ENCODE measurements at places on chromosomes 6 and 20.

- DNase-seq, result no peak
These were observed 76.4 kb downstream of the EYA2 start for GRCh38 chr20:46970937-46971630.

DNA sequence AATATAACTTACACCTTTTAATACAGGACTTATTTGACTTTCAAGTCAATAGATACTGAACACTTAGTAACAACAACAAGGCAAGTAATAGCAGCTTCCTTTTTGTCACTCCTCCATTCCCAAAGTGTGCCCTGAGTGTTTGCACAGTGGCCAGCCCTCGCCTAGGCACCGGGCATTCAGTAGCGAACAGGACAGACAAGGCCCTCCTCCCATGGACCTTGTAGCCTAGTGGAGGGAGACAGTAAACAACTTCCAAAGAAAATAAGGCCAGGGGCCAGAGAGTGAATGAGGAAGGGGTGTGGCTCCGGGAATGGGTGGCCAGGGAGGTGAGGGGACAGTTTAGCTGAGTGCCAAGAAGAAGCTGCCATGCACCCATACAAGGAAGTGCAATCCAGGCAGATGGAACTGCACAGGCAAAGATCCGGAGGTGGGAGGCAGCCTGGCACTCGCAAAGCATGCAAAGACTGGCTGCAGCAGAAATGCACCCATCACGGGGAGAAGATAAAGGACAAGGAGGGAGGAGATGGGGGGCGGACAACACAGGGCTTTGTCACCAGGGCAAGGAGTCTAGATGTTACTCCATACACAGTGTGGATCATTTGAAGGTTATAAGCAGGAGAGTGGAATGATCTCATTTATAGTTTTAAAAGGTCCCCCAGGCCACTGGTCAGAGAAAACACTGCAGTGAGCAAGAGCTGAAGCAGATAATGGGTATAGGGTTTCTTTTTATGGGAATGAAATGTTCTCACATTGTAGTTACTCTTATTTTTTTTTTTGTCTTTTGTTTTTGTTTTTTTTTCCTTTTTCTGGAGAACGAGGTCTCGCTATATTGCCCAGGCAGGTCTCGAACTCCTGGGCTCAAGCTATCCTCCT, 32.2 kb downstream of the ATP9A start:
- no peak for DNase-seq

DNA sequence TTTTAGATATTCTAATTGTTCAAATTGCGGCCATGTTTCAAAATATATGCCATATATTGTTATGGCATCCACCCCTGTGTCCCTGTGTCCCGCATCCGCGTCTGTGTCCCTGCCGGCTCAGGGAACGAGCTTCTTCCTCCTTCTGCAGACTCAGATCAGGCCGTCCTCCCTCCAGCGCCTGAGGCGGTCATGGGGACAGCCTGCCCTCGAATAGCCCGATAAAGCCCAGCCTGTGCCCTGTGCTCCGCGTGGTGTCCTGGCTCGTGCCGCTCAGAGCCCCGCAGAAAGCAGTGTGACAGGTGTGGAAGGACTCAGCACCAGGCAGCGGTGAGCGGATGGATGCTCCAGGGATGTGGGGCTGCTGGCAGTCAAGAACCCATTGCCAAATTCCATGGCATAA, 663.4 kb upstream of the DEFB115 start:
- no peak for DNase-seq

GRCh38 chr20:3315136-3315535, 76.1 kb upstream of the SLC4A11 start:
- no peak for DNase-seq

- DNase-seq, result no peak
These were observed 230.2 kb upstream of the THEMIS start for GRCh38 chr6:128131036-128131435.

DNA sequence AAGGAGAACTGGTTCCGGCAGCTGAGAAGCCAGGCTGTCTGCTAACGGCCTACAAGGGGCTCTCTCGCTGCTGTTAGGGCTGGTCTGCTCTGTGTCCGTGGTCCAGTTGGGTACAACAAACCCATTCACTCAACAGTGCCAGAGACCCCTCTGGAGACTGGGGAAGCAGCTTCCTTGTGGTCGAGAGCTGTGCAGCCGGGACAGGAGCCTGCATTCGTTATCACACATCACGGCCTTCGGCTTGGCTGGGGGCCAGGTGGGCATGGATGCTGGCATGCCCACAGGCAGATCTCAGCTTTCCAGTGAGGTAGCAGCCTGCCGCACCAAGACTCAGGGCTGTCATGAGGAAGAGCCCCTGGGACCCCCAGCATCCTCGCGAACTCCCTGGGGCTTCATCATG, 124.7 kb downstream of the PREX1 start:
- no peak for DNase-seq

DNA sequence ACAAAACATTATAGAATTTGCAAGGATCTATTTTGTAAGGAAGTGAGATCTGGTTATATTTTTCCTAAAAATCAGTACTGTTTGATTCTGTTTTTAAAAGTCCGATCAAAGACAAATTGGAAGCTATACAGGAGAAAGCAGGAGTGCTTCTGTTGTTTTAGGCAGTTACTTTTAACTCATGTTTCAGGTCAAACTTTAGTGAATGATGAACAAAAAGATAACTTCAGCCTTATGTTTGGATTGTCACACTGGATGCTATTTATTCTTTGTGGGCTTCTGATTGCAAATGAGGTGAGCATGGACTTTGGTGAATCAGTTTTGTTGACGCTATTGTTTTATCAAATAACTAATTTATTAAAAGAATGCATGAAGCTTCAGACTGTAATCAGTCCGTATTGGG, 228.7 kb upstream of the SLC35B3 start:
- DNase-seq, result no peak

DNA sequence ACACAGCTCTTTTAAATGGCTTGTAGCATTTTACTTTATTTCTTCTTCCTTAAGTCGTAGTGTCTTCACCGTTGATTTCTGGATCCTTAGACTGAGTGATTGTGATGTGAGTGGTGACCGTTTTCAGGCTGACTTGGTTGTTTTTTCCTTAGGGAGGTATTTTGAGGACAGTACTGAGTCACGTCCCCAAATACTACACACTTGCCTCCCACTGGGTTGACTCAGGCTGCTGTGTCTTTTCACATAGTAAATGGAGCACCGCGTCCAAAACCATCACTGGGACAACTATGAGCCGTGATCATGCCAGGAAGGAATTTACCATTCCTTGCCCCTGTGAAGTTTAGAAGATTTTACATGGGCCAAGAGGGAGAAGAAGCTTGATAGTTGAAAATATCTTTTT, 174.1 kb downstream of the FARS2 start:
- no peak for DNase-seq

DNA sequence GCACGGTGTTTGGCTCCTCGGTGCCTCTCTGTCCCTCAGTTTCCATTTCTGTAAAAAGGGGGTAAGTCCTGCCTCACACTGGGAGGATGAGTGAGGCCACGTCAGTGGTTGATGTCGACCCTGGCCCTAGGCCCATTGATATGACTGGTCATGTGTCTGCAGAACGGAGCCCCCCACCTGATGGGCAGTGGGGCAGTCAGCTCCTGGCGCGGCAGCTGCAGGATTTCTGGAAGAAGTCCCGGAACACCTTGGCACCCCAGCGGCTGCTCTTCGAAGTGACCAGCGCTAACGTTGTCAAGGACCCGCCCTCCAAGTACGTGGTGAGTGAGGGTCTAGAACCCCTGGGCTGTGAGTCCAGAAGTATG, 1.2 kb downstream of the SNX21 start:
- no peak for DNase-seq

- DNase-seq, result no peak
These were observed at the start of gene TRAM2 for GRCh38 chr6:52577022-52577777. TRAM2 (minus strand) TSS chr6:52577060; CDS start chr6:52576915, 145 bp downstream.

- no peak for DNase-seq
These were observed 90.5 kb downstream of the PCSK2 start for GRCh38 chr20:17317341-17317740.

GRCh38 chr20:32985596-32985995, 18.6 kb downstream of the SUN5 start:
- no peak for DNase-seq

All from NCI-H2029 treated with DMSO at 0.1 percent for 48 hours (cell line).